CD4-positive, alpha-beta T cell treated with Interferon alpha-2 for 1 hour (primary cell): ENCODE measurements at places on chromosomes 12 and 14.

DNA sequence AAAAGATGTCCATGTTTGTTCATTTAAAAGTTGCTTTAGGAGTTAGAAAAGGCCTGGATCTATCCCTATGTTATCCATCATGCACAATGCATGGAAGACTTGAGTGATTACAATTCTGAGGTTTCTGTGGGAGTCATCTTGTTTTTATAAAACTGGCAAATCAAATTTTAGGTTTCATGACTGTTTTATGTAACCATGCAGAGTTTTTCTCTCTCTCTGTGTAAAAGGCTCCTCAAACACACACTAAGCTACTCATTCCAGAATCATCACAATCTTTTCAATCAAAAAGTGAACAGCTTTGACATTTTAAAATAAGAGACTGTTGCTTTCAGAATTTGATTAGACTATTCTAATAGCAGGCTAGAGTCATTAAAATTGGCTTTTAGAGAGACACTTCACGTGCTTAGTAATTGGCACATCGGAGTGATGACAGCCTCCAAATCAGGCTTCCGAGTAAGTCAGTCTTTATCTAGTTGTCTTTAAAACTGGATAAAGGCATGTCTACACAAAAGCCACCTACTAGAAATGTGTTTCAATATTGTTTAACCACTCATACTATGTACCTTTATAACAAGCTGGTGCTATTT, 31.9 kb downstream of the PRICKLE1 start:
- DNase-seq: no peak

GRCh38 chr14:104882325-104882973, 17.4 kb downstream of the CEP170B start:
- no peak for DNase-seq

DNA sequence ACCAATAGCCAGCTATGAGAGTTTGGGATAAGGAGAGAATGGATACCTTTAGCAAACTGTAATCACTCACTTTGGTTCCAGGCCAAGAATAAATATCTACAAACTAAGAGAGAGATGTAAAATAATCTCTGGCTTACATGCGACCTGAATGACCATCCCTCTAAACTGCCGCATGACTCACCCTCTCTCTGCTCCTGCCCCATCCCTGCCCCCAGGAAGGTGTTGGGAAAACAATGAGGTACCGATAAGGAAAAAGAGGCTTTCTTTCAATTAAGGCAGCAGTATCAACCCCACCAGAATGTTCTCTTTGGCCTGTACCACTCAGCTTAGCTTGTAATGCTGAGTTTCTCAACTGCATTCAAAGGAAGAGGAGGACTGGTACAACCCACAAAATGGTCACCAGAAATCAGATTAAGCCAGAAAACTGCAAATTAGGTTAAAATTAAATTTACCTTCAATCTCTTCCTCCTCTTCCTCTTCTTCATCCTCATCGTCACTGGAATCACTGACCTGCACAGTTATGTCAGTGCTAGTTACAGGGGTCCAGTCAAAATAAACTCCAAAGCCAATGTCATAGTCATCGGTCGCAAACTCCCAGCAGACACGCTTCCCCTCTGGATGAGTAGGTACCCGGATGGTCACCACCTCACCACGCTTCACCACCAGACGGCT, 22.0 kb downstream of the GSTZ1 start:
- no peak for DNase-seq

- DNase-seq: no peak
These were observed 9.5 kb downstream of the CINP start for GRCh38 chr14:102353126-102353619.

GRCh38 chr14:105469456-105470349, 4.9 kb upstream of the CRIP2 start:
- DNase-seq: no peak

GRCh38 chr14:102317564-102318248, 1.8 kb upstream of the ZNF839 start:
- peak; percentile 44 for DNase-seq

- no peak for DNase-seq
These were observed 39.4 kb downstream of the FAM222A start for GRCh38 chr12:109753054-109753401.

DNA sequence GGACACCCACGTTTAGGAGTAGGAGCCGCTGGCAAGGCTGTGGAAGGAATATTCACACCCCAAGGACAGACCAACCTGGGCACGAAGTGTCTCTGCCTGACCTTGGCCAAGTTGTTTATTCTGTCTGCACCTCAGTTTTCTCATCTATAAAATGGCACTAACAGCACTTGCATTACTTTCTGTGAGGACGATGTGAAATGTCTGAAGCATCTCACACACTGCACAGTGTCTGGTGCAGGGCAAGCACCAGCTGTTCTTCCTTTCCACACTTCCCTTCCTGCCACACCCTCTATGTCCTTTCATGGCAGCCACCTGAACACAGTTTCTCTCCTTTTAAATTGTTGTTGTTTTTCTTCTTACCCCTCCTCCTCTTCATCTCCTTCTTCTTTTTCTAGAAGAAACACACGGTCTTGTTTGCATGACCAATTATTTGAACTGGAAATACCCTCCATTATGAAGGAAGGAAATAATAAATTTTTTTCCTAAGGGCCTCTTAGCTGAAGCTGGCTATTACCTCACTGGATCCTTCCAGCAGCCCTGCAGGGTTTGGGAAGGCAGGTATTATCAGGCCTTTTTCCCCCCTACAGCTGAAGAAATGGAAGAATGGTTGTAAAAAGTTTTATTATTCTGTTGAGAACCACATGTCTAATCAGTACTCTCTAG, 42.9 kb upstream of the ATP23 start:
- DNase-seq: peak; percentile 27

DNA sequence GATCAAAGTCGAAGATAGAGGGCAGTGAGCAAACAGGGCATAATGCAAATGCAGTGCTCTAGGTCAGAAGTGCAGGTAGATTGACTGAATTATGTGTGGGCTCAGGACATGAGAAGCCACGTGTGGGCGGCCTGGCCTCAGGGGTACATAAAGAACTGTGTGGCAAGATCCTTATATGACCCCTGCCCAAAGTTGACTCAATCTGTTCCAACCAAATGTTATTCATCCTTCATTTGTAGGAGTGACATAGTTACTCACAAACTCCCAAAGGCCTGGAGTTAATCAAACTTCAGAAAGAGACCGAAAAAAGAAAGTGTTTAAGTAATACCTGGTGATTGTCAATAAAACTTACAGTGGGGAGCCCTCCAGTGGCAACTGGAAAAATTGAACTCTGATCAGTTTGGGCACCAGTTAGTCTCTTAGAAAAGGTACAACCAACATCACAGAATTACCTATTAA, 150.4 kb upstream of the FAR2 start:
- DNase-seq: no peak
